Neural progenitor cell (in vitro differentiated cells): ENCODE measurements at places on chromosomes 3 and 15. TPM values are rescaled to one million over a fixed set of nuclear protein-coding genes. Genes with fewer than 3 reads are reported as not detected.
A peak's percentile ranks its signal among the peaks of the same experiment; 100 is the strongest.

DNA sequence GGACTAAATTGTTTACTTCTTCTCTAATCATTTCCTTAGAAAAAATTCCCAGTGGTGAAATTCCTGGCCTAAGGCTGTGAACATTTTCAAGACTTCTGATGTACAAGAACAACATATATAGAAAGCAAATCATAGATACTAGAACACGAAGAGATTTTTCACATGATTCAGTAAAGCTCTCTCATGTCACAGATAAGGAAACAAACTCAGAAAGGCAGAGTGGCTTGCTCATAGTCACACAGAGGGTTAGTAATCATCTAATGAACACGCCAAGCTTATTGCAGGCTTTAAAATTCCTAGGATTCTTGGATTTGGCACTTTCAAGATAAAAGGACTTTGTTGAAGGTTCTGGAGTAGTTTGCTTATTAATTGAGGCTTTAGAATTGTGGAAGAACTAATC is 26.2 kb downstream of the CRTAP start:
- peaks cover 6% of the 10 kb centered on the region for H3K4me1 ChIP-seq
- peaks cover 3% of the 10 kb centered on the region for H3K36me3 ChIP-seq
- no peak overlapping the region for H3K4me3 ChIP-seq
- no peaks in the 10 kb centered on the region for H3K27me3 ChIP-seq
- DNase-seq, result no peak
- no peak overlapping the region for H3K27ac ChIP-seq

Gene SLC22A13
- total RNA-seq, result 0.21 TPM in 1 of 2 replicates, not detected in the other

GRCh38 chr3:72174040-72174439 is 389.1 kb upstream of the PROK2 start:
- H3K27ac ChIP-seq, result no peak overlapping the region
- H3K4me1 ChIP-seq, result peaks cover 10% of the 10 kb centered on the region
- no peaks in the 10 kb centered on the region for H3K27me3 ChIP-seq

DNA sequence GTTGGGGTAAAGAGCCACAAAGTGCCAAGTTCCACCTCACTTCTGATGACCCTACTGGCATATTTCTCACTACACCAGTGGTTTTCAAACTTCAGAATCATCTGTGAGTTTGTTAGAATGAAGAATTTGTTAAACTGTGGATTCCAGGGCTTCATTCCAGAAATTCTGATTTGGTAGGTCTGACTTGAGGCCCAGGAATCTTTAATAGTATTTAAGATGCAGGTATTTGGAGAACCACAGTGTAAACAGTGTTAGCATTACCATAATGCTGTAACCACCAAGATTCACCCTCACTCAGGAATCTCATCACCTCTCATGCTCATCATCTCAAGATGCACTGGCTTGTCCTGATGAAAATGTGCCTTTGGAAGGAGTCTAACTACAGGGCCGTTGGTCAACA is 6.0 kb downstream of the KCNMB3 start:
- no peaks in the 10 kb centered on the region for H3K36me3 ChIP-seq
- no peak overlapping the region for H3K4me3 ChIP-seq
- H3K4me1 ChIP-seq, result no peaks in the 10 kb centered on the region
- H3K27ac ChIP-seq, result no peak overlapping the region
- no peak for DNase-seq

GRCh38 chr15:77096138-77096537 is 25.2 kb upstream of the TSPAN3 start:
- H3K4me3 ChIP-seq, result no peak overlapping the region
- H3K27ac ChIP-seq, result no peak overlapping the region
- no peak for DNase-seq
- H3K27me3 ChIP-seq, result no peaks in the 10 kb centered on the region
- no peaks in the 10 kb centered on the region for H3K36me3 ChIP-seq

DNA sequence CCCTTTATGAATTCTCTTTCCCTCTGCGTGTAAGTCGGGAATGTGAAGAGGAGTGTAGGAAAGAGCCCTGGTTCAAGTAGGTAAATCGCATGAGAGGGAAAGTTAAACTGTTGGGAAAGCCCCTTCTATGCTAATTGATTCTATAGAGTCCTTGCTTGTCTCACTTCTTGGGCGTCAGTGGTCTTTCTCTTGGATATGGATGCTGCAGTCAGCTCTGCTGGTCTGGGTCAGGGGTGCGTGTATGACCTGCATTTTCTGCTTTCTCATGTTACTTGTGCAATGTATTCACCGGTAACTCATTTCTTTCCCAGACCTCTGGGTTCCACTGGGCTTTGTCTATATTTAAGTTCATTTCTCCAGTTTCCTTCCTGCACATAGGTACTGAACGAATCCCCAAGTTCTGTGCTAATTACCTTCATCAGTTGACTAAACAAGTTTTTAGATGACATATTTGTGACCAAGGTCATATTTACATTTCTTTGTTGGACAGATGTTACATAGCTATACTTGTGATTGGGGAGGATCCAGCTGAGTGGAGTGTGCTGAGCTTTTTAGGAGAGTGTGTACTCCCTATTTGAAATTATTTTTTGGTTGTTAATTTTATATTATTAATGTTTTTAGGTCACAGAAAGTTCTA is 1.4 kb downstream of the SETD5 start:
- H3K36me3 ChIP-seq, result no peaks in the 10 kb centered on the region
- peak overlapping the region; percentile 94 for H3K4me3 ChIP-seq
- peak overlapping the region; percentile 96 for H3K27ac ChIP-seq
- peak; percentile 42 for DNase-seq

GRCh38 chr3:196708467-196708866 is 3.6 kb downstream of the CEP19 start:
- H3K27me3 ChIP-seq, result peaks cover 9% of the 10 kb centered on the region
- no peak for DNase-seq
- no peak overlapping the region for H3K27ac ChIP-seq
- H3K4me1 ChIP-seq, result peaks cover 2% of the 10 kb centered on the region

DNA sequence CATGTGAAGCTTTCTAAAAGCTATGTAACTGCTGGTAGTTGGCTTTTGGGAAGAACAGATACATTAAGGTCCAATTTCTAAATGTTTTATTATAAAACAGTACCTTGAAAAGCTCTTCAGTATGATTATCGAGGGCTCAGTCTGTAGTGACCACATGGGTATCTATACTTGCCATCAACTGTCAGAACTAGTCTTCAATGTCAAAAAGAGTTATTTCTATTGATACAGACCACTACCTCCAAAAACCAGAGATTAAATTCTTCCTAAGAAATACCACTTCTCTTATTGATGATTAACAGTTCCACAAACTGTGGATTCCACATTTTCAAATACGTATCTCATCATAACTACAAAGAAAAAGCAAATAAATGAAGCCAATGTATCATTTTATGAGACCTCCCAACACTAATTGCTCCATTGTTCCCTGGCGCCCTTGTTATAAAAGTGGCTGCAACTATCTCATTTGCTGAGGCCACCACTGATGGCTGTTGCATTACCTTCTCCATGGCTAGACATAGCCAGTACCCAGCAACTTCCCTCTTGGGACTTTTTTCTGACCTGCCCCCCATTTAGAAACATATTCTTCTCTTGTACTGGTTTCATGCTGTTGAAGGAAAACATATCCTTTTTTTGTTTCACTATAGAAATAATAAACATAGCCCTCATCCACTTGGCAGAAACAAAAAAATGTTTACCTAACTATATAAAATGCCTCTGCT is 33.9 kb upstream of the MBNL1 start:
- H3K4me1 ChIP-seq, result no peaks in the 10 kb centered on the region
- H3K36me3 ChIP-seq, result no peaks in the 10 kb centered on the region
- DNase-seq, result no peak
- H3K27ac ChIP-seq, result no peak overlapping the region
- H3K27me3 ChIP-seq, result no peaks in the 10 kb centered on the region

Gene TGM4
- 0.04 and 0.12 TPM in 2 replicates for total RNA-seq

DNA sequence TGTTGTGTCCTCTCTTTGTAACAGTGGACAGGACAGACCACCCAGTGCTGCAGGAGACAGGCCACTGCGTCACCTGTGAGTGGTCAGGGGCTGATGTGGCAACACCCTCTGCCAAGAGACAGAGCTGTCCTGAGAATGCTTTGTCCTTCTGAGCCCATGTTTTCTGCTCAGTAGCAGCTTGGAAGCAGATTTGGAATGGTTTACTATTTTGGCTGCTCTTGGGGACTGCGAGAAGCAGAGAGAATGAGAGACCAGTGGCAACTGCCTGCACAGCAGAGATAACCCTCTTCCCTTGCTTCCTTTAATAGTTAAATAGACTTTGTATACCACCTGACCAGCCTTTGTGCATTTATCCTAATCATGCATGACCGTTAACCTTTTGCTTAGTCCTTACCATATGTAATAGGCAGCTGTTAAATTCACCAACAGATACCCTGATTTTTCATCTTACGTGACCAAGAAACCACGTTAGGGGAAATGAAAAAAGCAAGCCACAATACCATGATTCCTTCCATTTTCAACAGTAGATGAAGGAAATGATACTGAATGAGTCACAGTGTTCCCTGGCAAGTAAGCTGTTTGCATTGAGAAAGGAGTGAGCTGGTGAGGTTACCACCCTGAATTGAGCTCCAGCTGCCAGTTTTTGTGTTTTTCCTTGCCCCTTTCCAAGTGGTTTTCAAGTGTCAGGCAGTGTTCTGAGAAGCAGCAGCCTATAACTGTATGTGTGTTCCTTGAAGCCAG is 35.5 kb downstream of the B3GALNT1 start:
- H3K27ac ChIP-seq, result no peak overlapping the region
- H3K27me3 ChIP-seq, result no peaks in the 10 kb centered on the region
- no peak overlapping the region for H3K4me3 ChIP-seq
- DNase-seq, result no peak
- peaks cover 11% of the 10 kb centered on the region for H3K4me1 ChIP-seq
- H3K36me3 ChIP-seq, result no peaks in the 10 kb centered on the region

DNA sequence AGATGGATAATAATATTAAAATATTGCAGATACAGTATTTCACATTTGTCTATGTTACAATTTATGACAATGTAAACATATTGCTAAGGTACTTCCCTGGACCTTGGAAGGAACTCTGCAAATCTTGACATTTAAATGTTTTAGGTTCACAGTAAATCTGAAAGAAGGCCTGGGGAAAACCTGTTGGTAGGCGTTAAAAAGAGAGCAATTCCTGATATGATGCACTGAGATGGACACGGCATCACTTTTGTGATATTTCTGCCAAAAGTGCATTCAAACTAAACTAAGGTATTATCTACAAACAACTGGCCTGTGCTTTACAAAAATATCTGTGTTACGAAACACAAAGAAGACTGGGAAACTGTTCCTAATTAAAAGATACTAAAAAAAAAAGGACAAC is 6.1 kb upstream of the TP63 start:
- no peaks in the 10 kb centered on the region for H3K4me1 ChIP-seq
- H3K4me3 ChIP-seq, result no peak overlapping the region
- no peaks in the 10 kb centered on the region for H3K36me3 ChIP-seq
- no peak for DNase-seq
- H3K27ac ChIP-seq, result no peak overlapping the region
- H3K27me3 ChIP-seq, result no peaks in the 10 kb centered on the region
